ENCODE measurements at places on chromosomes 16 and 17. TPM values are rescaled to one million over a fixed set of nuclear protein-coding genes. Genes with fewer than 3 reads are reported as not detected.

Gene CD300E
- polyA plus RNA-seq = not detected

DNA sequence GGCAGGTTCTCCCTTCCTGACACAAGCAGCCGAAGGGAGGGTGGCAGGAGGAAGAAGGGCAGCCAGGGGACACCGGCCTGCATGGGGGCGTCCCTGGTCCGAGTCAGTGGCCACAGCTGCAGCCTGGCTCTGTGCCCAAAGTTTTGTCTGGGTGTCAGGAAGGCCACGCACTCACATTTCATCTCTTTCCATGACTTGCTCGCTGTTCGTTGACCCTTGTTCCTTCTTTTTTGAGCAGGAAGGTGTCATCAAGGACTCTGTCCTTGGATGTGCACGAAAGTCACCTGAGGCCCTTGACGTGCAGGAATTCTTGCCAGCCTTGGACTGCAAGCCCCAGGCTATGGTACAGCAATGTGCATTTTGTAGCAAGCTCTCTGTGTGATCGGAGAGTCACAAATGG is 93.3 kb downstream of the TNFRSF13B start:
- no peak for DNase-seq

DNA sequence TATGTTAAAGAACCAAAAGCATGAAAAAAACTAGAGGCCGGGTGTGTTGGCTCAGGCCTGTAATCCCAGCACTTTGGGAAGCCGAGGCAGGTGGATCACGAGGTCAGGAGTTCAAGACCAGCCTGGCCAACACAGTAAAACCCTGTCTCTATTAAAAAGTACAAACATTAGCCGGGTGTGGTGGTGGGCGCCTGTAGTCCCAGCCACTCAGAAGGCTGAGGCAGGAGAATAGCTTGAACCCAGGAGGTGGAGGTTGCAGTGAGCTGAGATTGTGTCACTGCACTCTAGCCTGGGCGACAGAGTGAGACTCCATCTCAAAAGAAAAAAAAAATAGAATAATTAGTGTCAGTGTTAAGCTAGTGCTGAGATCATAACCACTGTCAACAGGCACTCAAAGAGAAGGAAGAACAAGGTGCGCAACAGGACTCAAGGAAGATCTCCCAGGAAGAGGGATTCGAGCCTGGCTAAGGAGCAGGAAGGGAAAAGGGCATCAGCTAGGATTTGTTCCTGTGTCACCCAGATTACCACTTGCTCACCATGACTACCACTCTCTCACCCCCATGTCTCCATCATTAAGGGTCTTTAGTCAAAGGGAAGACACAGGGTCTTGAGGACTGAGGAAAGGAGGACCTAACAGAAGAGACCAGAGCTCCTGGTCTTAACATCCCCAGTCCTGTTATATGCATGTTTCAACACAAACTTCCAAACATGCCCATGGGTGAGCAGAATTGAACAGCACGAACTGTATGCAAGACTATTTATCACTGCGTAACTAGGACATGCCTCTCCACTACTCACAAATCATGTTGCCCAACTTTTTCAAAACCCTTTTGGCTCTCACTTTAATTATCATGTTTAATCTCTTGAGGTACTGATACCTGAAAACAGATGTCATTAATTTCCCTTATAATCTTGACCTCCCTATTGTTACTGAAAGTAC is 88.3 kb upstream of the PLEKHM1 start:
- DNase-seq = no peak

GRCh38 chr17:66777689-66778225 is 57.2 kb upstream of the CACNG5 start:
- DNase-seq = no peak

Gene CANT1
- 61.6 TPM for polyA plus RNA-seq

Gene TPSD1
- polyA plus RNA-seq = not detected

- DNase-seq = no peak
Observed at GRCh38 chr16:14018851-14019250, 52.3 kb upstream of the MRTFB start.

GRCh38 chr17:1890758-1891450 is 61.1 kb downstream of the RPA1 start:
- no peak for DNase-seq

DNA sequence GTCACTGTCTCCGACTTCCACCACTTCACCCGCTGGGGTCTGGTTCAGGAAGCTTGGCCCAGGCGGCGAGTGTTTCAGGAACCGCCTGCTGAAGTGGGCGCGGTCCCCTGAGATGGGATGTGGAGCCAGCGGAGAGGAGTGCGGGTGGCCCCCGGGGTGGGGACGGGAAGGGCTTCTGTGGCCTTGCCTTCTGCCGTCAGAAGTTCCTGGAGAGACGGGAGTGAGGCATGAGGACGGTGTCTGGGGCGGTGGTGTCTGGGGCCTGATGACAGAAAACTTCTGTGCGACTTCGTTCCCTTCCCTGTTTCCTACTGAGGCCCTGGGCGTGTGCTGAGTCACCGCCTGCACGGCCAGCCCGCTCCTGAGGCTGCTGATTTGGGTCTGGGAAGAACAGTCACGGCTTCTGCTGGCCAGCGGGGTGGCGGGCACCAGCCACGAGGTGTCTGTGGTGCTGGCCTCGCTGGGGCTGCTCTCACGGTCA is 12.3 kb upstream of the NLRC3 start:
- no peak for DNase-seq

DNA sequence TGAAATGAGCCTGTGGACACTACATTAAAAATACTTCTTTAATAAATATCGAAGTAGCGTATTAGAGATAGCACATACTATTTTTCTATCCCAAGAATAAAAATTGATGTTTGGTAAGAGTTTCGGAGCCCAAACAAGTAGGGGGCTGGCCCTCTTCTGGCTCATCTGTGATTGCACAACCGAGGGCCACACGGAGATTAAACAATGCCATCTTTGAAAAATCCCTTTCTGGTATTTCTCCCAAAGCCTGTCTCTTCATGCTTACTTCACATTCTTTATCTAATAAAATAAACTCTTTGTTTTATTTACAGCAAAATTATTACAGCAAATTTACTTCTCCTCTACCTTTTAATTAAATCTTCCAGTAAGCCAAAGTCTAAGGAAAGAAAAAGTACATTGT is 9.6 kb upstream of the MYH11 start:
- no peak for DNase-seq

DNA sequence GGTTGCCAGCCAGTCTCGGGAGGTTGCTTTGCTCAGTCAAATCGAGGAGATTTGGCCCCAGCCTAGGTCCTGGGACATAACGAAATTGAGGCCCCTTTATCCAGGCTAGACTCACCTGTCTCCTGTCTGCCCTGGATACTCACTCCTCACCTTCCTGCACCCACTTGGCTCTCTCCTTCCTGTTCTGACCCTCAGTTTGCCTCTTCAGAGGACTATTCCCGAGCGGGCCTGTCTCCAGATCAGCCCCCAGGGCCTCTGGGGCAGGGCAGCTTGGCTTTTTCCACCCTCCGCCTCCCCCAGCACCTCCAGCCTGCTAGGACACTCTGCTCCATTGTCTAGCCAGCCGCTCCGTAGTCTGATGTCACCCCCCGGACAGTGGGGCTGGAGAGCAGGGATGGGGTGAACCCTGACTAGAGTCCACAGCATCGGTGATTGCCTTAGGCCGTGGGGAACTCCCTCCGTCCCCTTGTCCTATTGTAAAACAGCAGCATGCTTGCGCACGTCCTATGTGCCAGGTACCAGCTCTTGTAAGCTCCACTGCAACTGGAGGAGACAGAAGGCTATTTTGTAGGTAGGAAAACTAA is 8.8 kb downstream of the WFIKKN2 start:
- DNase-seq = no peak

- DNase-seq = no peak
Observed at GRCh38 chr16:57479205-57479975, 6.9 kb downstream of the DOK4 start.

Gene KRTAP16-1
- not detected for polyA plus RNA-seq

Gene TOP2A
- polyA plus RNA-seq = 53.5 TPM

DNA sequence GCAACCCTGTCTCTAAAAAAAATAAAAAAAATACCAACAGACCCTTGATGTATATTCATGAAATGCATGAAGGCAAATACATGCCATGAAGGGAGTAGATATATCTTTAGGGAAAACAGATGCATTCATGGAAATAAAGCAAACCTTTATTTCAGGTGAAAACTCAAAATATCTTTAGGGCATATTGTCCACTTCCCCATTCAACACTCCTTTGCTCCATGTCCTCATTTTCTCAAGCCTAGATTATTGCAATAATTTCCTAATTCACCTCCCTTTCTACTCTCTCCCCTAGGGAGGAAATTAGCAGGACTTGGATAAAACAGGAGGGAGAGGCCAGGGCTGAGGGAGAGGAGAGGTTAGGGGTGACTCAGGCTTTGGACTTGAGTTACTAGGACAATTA is 5.7 kb upstream of the VPS25 start:
- no peak for DNase-seq

GRCh38 chr17:36686123-36686669 is 84.8 kb downstream of the MRM1 start:
- no peak for DNase-seq

Gene CRLF3
- 10.1 TPM for polyA plus RNA-seq

Gene KLHL11
- polyA plus RNA-seq = 7.6 TPM

GRCh38 chr16:56929639-56930038 is 2.3 kb upstream of the HERPUD1 start:
- DNase-seq = no peak

Gene LLGL2
- polyA plus RNA-seq = 0.24 TPM

Gene PRR35
- not detected for polyA plus RNA-seq

- no peak for DNase-seq
Observed at GRCh38 chr16:66691234-66691633, 5.3 kb downstream of the CMTM4 start.

- no peak for DNase-seq
Observed at GRCh38 chr17:55154101-55154500, 110.7 kb upstream of the HLF start.

GRCh38 chr16:77277571-77277970 is 78.4 kb downstream of the SYCE1L start:
- no peak for DNase-seq

GRCh38 chr17:79220201-79220712 is 145.6 kb downstream of the ENGASE start:
- DNase-seq = no peak

Gene SPIRE2
- 1.5 TPM for polyA plus RNA-seq

Gene RNF227
- 1.3 TPM for polyA plus RNA-seq

Gene SLC47A1
- not detected for polyA plus RNA-seq
